Testis (tissue), 5 donors: ENCODE measurements at places on chromosomes 11 and 22. TPM values are rescaled to one million over a fixed set of nuclear protein-coding genes. Genes with fewer than 3 reads are reported as not detected.

- H3K4me1 ChIP-seq, result no peaks in the 10 kb centered on the region
- no peak overlapping the region for H3K27ac ChIP-seq
- no peak overlapping the region for H3K4me3 ChIP-seq
- DNase-seq, result no peak
These were observed 240.6 kb downstream of the ETS1 start for GRCh38 chr11:128346804-128347203.

- H3K36me3 ChIP-seq, result no peaks in the 10 kb centered on the region
- no peak for DNase-seq
- no peak overlapping the region for H3K4me3 ChIP-seq
- H3K27me3 ChIP-seq, result no peaks in the 10 kb centered on the region
- no peak overlapping the region for H3K27ac ChIP-seq
- no peaks in the 10 kb centered on the region for H3K4me1 ChIP-seq
These were observed 8.9 kb downstream of the PISD start for GRCh38 chr22:31652911-31653684.

- no peaks in the 10 kb centered on the region for H3K36me3 ChIP-seq
- H3K4me3 ChIP-seq, result no peak overlapping the region
- no peak for DNase-seq
- H3K27ac ChIP-seq, result no peak overlapping the region
- no peaks in the 10 kb centered on the region for H3K4me1 ChIP-seq
These were observed 138.4 kb downstream of the BRD1 start for GRCh38 chr22:49689255-49689770.

The OR52N4 gene
- total RNA-seq, result 1.1 TPM

The KCNQ1 gene
- total RNA-seq, result 12.8 TPM

The FREY1 gene
- total RNA-seq, result 19.2 TPM

The SYT8 gene
- total RNA-seq, result 1.7 TPM

The APLNR gene
- total RNA-seq, result 1.1 TPM

The ART1 gene
- not detected for total RNA-seq
